Lung (tissue), 17 donors: ENCODE measurements at places on chromosomes 2 and 18. TPM values are rescaled to one million over a fixed set of nuclear protein-coding genes. Genes with fewer than 3 reads are reported as not detected.

UGT1A3 gene
- total RNA-seq: not detected

HJURP gene
- 4.1 TPM for total RNA-seq

TRAF3IP1 gene
- 19.5 TPM for total RNA-seq

SERPINB3 gene
- total RNA-seq: not detected

CCDC178 gene
- total RNA-seq: 0.94 TPM
